ENCODE measurements at places on chromosomes 7 and 10.

GRCh38 chr10:78371136-78371535, 337.5 kb downstream of the RPS24 start:
- no peak for DNase-seq

- no peak for DNase-seq
Observed at GRCh38 chr10:97566336-97566996, 6.1 kb upstream of the ANKRD2 start.

DNA sequence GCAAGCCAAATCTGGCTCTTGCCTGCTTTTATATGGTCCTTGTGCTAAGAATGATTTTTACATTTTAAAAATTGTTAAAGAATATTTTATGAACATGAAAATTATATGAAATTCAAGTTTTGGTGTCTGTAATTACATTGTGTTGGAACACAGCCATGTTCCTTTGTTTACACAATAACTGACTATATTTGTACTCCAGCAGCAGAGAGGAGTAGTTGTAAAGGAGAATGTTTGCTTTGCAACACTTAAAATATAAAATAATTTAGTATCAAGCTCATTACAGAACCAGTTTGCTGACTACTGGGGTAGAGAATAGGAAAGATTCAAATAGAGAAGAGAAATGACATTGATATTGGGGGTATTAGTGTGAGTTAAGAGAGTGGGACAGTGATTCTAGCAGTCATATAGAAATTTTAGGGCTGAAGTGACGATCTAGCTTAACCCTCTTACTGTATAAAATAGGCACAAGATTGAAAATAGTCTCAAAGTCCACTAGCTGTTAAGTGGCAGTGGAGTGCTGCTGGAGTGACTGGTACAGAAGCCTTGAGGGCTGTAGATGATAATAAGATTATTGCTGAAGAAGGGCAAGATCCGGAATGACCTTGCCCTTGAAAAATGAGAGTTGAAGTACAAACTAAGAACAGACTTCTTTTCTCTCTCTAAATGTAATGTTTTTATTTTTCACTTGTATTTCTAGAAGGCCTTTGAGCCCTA, 28.2 kb downstream of the SGPL1 start:
- no peak for DNase-seq

DNA sequence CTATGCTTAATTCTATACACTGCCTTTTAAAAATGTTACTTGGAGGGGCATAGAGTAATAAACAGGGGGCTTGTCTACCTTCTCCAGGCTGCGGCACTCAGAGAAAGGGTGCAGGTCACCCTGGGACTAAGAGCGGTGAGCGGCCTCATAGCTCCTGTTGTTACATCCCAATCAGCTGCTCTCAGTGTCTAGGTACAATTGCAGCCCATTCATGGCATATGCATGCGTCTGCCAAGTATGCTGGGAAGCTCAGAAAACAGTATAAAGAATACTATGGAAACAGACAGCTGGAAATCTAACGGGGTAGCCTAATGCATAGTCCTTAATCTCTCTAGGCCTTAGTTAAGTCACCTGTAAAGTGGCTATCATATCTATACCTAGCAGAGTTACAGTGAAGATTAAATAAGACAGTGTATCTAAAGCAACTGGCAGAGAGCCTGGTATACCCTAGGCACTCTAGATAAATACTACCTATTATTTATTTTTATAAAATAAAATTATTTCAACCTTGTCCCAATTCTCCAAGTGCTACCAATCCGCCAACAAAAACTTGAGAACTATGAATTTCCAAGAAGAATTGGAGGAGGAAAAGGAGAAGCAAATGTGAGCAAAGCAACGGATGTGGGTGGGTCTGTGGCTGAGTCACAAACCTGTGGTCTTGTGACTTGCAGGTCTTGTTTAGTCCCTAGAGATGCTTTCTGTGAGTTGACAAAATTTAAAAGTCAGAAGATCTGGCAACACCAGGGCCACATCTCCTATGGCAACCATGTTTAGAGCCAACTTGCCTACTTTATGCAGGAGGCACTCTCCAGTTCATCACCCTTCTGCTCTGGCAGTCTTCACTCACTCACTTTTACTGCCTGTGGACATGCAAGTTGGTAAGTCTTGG, 183.0 kb downstream of the RAPGEF5 start:
- DNase-seq, result no peak

DNA sequence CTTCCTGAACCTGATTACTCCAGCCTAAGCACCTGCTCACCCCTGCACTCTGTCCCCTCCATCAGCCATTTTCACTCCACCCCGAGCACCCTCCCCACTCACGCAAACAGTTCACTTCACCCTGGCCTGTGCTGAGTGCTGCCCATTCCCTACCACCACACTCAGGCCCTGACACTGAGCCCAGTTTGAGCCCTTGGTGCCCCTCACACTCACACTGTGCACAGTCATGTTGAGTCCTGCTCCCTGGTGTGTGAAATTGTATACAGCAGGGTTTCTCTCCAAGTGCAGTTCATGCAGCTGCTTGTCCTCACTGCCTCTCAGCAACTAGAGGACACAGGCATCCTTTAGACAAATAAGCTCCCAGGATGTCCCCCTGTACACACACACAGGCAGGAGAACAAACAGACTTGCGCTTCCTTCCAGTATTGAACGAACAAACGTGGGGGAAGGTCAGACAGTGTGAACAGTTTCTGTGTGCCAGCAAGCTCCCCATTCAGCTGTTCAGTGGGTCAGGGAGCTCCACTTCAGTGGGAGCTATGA, 6.8 kb downstream of the MYO1G start:
- no peak for DNase-seq

DNA sequence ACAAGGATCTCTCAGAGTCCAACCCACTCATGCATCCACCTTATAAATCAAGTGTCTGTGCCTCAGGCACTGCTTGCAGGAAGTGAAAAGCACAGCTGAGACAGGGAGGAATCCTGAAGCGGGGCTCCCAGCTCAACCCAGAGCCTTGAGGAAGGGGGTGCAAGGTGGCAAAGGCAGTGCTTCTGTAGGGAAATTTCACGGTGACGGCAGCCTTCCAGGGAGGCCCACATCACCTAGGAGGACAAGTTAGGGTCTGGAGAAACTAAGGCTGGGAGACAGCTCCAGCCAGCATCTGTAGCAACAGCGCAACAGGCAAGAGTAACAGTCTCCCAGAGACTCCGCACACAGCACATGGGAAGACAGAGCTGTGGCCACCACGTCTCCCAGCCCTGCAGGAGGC, 2.7 kb downstream of the AOC1 start:
- DNase-seq, result no peak

GRCh38 chr10:31929261-31930022, 811 bp upstream of the ARHGAP12 start:
- DNase-seq, result no peak

- DNase-seq, result no peak
Observed at GRCh38 chr10:11707624-11708350, 34.4 kb upstream of the ECHDC3 start.

- DNase-seq, result no peak
Observed at GRCh38 chr10:131453721-131454634, 142.5 kb upstream of the TCERG1L start.

DNA sequence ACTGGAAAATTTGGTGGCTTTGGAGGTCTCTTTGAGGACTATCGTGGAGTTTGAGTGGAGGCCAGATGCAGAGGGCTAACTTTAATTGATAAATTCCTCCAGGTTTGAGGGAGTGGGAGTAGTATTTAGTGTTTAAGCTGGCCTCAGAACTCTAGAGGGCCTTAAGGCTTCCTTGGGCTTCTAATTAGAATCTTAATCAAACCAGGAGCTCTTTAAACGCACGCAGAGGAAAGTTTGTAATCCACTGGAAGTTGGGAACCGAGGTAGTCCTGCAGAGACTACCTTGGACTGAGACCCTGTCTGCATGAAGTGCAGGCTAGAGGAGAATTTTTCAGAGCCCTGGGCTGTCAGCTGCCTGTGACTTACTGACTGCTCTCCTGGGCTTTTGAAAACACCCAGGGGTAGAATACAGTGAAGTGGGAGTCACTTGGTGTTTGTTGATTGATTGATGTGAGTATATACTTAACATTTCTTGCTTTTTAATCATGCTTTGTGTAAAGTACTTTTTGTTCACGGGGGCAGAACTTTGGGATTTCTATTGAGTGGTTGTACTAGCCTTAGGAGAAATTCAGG, 5.9 kb downstream of the SPAG6 start:
- DNase-seq, result no peak

DNA sequence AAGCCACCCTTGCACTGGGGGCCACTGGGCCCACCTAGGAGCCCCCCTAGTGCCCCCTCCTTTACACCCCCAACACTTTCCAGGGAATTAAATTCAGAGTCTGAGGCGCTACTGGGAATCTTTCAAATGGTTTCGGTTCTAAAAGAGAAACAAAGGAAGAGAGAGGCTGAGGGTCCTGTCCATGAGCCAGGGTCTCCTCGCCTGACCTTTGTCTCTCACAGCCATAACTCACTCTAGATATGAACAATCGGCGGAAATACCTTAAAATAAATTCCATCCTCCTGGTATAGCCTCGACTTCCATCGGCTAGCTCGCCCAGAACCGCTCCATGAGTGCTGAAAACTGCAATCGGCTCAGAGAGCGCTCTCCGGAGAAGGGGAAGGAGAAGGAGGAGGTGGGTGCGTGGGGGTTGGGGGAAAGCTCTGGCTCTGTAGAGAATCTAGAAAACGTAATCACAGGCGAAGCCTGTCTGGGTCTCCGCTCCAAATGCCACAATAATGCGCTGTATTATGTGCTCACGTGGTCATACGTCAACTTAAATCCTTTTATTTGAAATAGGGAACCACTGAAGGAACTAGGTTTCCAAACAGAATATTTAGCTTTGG, 12.6 kb downstream of the HOXA4 start:
- DNase-seq, result no peak

DNA sequence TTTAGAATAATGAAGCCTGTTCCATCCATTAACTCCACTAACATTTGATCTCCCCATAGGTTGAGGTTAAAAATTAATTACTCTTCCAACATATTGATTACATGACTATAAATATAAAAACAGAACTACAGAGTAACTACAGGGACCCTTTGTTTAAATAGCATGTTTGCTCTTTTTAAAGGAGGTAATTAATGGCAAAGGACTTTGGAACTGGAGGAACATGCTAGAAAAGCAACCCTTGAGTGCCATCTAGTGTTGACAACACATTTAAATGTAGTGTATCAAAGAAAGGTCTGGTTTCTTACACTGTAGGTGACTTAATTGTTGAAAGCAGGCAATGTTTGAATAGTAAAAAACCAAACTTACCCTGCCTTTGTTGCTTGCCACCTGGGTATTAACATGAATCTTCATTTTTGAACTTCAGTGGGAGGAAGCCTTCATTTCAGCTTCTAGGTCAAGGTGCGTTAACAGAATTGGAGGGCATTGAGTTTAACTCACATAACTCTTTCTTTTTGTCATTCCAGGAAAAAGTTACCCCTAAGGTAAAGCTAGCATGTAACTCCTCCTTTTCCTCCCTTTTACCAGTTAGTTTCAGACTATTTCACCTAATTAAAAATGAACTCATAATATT, 52.6 kb upstream of the CAPZA2 start:
- no peak for DNase-seq

DNA sequence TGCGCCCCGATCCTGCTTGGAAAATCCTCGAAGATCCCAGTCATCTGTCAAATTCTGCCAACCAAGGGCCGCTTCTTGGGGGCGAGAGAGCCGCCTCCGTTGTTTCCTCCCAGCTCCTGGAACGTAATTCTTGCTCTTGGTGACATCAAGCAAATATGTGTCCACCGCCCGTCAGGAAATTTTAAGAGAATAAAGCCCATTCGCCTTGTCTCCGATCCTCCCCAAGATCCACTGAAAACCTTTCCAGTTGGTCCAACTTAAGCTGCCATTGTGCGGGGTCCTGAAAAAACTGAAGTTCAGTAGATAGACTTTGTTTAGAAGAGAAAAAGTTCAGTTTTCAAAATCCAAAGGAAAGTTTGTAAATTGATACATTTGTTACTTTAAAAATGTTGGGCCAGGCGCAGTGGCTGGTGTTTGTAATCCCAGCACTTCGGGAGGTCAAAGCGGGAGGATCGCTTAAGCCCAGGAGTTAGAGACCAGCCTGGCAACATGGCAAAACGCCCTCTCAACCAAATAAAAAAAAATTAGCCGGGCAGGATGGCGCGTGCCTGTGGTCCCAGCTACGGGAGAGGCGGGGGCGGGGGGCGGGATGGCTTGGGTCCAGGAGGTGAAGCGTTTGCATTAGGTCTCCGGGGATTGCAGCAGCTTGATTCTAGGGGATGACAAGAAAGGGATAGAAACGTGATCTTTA, 1.0 kb upstream of the ZNF800 start:
- no peak for DNase-seq

DNA sequence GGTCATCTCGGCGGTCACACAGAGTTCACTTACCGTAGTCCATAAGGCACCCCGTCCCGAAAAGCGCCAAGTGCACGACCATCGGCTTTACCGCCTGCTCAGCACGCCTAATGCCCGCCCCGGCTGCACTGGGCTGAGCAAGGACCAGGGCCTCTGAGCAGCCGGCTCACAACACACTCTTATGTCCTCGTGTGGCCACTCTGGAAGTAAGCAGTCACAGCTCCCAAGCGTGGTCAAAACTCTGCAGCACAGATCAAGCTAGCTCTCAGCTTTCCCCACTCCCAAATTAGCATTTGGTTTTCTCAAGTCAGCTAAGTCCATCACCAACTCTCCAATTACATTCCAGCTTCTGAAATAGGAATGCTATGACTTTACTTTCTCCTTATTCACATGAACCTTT, 57.7 kb downstream of the MAD1L1 start:
- no peak for DNase-seq

DNA sequence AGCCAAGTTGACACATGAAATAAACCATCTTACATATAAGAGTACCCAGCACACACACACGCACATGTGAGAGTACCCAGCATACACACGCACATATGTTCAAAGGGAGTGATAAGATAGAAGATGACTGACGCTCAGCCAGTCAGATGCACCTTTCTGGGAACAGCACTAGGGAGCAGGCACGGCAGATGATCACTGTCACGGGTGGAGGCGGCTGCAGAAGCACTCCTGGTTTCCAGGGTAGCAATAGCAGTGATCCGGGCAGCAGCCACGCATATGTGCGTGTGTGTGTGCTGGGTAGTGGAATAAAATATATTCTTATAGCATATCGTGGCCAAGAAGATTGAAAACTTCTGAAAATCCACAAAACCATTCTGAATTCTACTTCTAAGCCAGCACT, 85.8 kb upstream of the NAMPT start:
- no peak for DNase-seq

DNA sequence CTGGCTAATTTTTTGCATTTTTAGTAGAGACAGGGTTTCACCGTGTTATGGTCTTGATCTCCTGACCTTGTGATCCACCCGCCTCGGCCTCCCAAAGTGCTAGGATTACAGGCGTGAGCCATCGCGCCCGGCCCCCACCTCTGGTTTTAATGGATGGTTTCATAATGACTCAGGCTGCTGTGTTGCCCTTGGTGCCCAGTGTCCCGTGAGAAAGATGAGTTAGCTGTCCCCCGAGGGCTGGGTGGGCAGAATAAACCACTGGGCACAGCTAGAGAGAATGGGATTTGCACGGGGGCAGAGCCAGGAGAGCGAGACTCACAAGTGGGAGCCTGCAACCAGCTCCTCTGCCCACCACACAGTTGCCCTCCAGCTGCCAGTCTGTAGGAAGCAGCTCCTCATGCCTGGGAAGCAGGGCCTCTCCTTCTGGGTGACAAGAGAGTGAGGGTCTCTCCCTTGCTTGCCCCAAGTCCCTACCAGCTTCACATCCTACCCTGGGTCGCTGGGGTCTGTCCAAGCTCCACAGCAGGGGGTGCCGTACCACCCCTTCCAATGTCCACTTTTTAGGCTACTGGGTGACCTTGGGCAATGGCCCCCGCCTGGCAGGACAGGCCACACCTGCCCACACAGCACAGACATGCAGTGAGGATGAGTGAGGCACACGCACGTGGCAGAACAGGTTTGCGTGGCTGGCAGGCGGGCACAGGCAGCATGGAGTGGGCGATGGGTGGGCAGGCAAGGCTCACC, 16.1 kb upstream of the NDST2 start:
- DNase-seq, result no peak
